Natural killer cell (primary cell): ENCODE measurements at places on chromosomes 16 and 17.

- no peak for DNase-seq
Measured at GRCh38 chr16:61471737-61472136, 564.5 kb downstream of the CDH8 start.

DNA sequence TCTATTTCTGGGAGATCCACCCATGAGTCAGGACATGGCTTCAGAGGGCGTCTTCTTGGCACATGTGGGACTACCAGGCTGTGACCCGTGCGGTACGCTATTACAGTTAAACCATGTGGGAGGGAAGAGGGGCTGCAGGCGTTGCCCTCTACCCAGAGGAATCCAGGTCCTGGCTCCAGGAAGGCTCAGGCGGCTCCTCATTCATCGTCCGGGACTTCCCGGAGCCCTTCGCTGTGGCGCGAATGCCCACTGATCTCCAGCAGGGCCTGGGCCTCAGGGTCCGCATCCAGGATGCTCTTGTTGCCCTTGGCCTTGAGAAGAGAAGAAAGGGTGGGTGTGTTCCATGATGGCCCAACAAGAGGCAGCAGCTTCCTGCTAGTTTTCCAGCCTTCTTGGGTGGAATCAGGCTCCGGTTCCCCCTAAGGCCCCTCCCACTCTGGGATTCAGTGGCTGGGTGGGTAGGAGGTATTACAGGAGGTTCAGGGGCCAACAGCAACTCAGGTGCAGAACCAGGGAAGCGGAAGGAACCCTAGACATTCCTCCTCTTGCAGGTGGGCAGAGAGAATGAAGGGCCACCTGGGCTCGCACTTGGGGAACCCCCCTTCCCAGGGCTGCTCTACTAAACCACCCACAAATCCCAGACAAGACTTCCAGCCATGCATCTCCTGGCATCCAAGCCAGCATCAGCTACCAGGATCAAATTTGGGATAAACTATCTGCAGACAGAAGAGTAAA lies 24.6 kb downstream of the MEAK7 start:
- no peak for DNase-seq

DNA sequence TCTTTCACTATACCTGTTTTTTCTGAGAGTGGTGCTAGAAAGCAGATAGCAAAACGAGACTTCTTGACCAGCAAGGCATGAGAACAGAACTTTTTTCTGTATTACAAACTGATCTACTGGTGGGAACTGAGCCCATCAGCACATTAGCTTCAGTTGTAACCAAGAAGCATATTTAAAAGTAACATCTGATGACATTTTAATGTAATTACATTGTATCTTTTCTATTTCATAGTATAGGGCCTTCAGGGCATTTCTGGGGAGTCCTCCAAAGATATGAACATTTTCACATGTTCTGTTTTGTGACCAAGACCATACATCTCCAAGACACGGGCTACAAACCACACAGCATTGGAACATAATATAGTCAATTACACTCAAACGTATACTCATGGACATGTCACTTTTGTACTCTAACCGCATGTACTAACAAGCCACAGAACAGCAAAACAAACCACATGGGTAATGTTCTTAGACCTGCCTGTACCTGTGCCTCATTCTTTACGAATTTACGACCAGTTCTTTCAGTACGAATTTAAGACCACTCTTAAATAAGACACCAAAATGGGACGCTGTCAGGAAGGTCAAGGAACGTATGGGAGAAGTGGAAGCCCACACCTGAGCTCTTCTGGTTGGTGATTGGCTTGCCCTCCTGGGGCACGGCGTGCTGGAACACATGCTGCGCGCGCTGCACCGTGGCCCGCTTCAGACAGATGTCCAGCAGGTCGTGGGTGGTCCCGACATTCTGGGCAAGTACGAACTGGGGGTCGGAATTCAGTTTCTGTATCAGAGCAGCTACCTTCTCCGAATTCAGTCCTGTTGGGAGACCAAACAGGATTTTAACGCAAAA lies 825 bp downstream of the BLMH start:
- DNase-seq: peak; percentile 20

DNA sequence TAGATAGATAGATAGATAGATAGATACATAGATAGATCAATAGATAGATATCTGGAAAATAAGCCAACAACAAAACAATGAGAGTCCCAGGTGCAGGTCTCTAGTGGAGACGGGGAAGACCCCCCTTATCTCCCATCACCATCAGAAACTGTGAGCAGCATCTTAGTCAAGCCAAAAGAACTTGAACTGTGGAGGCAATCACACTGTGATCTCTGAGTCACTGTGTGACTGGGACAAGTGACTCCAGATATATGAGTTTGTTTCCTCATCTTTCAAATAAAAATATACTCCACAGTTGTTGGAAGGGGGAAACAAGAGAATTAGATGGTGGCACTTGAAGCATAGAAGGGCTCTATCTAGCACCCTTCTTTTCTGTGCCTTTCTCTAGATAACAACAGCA lies 42.1 kb downstream of the NOG start:
- no peak for DNase-seq

GRCh38 chr16:3021449-3022207 lies 1.5 kb downstream of the TNFRSF12A start:
- peak; percentile 82 for DNase-seq

- DNase-seq: no peak
Measured at GRCh38 chr17:30920282-30920681, 1.5 kb upstream of the ADAP2 start.

- DNase-seq: no peak
Measured at GRCh38 chr16:79632289-79632688, 31.8 kb upstream of the MAF start.

DNA sequence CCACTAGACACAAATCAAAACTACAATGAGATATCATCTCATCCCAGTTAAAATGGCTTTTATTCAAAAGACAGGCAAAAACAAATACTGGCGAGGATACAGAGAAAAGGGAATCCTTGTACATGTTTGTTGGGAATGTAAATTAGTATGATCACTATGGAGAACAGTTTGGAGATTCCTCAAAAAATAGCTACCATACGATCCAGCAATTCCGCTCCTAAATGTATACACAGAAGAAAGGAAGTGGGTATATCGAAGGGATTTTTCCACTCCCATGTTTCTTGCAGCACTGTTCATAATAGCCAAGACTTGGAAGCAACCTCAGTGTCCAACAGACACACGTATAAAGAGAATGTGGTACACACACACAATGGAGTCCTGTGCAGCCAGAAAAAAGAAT lies 35.3 kb downstream of the KATNIP start:
- DNase-seq: no peak

GRCh38 chr17:17114592-17115225 lies 72.5 kb downstream of the MPRIP start:
- peak; percentile 50 for DNase-seq

DNA sequence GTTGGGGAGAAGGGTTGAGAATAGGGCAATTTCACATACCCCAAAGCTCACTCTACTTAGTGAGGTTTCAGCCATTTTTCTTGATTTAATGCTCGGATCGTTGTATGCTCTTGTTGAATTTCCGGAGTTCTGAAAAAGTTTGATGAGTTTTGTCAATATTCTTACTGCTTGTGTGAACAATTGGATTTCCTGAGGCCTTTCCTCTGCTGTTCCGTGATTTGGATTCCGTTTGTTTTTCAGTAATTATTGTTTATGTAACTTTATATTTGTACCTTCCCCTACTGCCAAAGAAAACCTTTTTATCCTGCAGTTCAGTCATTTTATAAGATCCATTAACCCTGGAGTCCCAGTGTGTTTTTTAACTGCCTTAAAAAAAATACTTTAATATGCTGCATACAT lies 62.9 kb downstream of the PHKB start:
- DNase-seq: no peak

- DNase-seq: no peak
Measured at GRCh38 chr17:81891303-81891552, 158 bp downstream of the ALYREF start.

GRCh38 chr16:21101631-21102420 lies 48.8 kb downstream of the DNAH3 start:
- DNase-seq: no peak

DNA sequence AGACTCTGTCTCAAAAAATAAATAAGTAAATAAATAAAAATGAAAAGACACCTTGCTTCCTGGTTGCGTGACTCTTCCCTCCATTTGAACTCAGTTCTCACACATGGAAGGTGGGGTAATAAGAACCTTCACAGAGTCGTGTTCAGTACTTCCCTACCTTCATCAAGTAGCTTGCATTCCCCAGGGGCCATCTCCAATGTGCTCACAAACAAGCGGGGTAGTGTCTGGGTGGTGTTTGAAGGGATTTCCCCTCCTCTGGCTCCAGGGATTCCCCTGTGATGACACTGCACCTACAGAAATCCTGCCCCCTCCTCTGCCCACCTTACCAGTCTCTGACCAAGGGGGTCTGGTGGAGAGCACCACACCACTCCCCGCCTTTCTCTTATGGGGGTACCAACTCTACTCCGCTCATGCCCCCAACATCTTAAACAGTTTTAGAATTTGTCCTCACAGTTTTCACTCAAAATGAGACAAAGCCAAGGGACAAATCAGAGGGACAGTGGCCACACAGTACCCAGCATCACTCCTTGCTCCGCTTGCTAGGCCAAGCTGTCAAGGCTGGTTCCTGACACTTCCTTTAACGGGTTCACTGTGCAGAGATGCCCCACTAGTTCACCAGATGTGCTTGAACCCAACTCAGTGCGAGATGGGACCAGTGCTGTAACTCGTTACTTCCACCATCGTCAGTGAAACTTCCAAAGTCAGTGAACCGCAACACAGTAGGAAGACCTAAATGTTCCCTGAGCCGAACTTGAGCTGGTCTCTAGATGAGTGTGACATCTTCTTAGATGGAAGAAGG lies 69.1 kb downstream of the COPRS start:
- no peak for DNase-seq

DNA sequence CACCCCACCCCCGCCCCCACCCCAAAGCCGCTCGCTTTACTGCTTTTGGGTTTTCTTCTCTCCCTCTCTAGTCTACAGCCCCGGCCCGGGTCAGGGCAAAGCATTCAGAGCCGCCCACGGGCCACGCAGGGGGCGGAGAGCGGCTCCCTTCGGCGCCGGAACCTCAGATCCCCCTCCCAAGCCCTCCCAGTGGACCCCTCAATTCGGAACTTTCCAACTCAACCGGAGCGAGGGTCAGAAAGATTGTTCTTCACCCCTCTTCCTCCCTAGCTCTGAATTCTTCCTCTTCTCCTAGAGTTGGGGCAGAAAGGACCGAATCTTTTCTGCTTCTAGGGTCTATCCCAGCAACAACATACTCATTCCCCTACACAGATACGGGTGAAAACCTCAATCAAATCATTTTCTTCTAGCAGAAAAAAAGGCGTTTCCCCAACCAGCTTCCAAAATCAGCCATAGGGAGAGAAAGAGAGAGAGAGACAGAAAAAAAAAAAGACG lies 1.0 kb downstream of the HOXB2 start:
- DNase-seq: no peak

DNA sequence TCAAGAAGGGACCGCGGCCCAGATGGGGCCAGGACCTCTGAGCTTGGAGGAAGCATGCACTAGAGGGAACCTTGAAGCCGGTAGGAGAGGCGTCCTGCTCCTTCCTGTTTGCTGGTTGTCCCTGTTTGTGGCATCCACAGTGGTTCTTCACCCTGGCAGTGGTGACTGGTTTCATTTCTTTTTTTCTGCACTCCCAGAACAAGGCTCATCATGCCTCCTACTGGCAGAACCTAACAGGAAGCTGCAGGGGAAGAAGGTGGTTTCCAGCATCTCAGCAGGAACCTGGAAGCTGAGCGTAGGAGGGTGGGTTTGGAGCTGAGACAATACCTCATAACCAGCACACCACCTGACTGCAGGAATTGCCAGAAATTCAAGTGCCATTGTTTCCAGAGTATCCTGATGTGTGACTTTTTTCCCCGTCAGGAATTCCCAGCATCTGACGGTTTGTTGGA lies 5.8 kb downstream of the TMEM231 start:
- peak; percentile 64 for DNase-seq

GRCh38 chr17:74484066-74484465 lies 17.6 kb downstream of the CD300A start:
- no peak for DNase-seq

GRCh38 chr17:61081959-61082358 lies 317.7 kb upstream of the TBX2 start:
- DNase-seq: no peak

DNA sequence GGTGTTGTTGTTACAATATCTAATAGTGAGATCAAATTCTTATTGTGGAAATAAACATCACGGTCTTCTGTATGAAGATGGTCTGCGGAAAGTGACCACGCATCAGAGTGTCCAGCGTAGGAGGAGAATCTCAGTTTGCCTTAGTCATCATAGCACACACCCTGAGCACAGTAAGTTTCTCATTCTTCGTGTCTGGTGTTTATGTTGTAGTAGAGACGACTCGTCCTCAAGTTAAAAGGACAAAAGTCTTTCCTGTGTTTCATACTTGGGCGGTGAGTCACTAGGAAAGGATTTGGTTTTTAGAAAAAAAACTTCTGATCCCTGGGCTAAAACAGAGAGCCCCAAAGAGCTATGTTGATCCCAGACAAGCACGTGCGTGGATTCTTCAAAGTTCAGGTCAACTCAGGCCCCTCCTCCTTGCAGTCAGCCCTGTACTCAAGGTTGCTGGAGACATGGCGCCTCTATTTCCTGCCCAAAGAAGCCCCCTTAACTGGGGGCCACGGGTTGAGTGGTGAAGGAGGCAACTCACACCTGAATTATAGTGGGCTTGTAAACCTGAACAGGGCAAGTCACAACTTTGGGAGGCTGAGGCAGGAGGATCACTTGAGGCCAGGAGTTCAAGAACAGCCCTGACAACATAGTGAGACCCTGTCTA lies 170.4 kb downstream of the ZFHX3 start:
- DNase-seq: no peak

DNA sequence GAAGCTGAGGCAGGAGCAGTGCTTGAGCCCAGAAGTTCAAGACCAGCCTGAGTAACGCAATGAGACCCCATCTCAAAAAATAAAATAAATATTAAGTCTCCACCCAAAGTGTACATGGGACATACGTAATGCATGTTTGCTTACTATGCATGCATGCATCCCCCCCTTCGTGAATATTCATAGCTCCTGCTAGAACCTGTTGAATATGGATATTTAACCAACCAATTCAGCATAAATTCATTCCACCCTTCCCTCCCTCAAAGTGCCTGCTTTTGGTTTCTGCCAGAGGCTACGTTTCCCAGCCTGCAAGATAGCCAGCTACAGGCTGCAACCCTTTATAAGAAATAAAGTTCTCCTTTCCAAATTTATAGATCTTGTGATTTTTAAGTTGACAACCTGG lies 12.9 kb upstream of the PSMD7 start:
- DNase-seq: no peak

DNA sequence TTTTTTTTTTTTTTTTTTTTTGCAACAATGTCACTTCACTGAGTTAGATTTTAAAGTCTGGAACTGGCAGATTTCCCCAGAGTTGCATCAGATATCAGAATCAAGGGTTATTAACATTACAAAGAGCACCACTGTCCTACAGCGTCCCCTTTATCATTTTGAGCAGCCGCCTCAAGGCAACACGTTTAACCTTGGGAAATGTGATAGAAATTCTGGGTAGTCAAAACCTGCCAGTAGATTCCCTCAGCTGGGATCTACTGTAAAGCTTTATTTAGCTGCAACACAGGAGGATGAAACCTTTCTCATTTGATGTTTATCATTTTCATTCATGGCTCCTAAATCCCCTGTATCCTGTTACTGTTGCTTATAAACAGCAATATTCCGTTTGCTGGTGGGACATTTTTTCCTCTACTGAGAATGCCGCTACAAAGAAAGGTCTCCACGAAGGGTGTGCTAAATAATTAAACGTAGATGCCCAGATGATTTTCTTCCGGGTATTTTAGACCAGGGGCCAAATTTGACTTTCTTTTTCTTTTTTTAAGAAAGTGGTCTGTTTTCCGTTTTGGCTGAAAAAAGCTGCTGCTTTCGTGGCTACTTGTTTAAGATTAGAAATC lies 436.1 kb upstream of the GOT2 start:
- no peak for DNase-seq

GRCh38 chr16:53769787-53770186 lies 65.8 kb downstream of the FTO start:
- DNase-seq: no peak
